ENCODE measurements at places on chromosomes 5 and 9.

- DNase-seq = peak; percentile 65
Observed at GRCh38 chr5:14706615-14707021, 42.1 kb downstream of the OTULIN start.

GRCh38 chr5:144142139-144142823 lies 28.2 kb downstream of the YIPF5 start:
- peak; percentile 37 for DNase-seq

DNA sequence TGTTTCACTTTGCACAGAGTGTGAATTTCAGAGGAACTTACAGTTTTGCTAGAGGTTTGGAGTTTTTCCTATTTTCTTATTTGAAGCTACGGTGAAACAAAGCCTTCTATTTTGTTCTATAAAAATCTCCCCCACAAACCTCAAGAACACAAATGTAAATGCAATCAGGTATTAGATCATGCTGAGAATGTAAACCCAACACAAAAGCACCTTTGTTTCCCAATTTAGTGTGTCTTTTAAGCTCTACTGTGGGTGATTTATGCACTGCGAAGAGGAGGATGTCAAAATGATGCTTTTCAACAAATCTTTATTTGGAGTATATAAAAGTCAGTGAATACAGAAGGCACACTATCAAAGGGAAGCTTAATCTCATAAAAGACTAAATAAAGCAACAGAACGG lies 4.3 kb upstream of the DRD1 start:
- DNase-seq = no peak

DNA sequence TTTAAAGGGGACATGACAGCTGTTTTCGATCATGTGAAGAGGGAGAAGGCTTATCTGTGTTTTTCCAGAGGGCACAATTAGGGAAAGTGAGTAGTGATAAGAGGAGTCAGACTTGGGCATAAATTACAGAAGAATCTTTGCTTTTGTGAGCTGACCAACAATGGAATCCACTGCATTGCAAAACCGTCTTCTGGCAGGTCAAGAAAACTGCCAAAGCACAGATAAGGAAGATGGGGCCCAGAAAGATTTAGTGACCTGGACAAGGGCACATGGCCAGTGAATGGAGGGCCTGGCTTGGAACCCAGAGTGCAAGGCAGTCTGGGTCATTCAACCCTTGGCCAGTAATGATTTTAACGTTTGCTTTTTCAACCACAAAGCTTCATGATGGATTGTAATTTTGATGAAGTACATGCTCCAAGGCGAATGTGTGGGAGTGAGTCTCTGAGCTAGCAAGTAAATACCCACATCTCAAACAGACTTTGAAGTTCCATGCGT lies 153.2 kb upstream of the MAST4 start:
- DNase-seq = peak; percentile 16

DNA sequence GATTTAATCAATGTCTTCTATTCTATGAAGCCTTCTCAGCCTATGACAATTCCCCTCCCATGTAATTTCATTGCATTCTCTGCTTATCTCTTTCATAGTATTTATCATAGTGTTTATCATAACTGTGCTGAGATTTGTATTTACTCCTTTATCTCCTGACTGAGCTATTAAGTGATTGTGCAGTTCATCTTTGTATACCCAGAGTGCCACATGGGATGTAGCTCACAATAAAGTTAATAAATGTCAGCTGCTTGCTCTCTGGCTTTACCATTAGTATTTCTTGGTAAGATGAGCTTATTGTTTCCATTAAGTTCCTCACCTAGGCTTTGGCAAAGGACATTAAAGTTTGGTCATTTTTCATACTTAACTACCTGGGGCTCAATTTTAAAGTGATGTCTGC lies 275.1 kb upstream of the MPDZ start:
- DNase-seq = no peak

DNA sequence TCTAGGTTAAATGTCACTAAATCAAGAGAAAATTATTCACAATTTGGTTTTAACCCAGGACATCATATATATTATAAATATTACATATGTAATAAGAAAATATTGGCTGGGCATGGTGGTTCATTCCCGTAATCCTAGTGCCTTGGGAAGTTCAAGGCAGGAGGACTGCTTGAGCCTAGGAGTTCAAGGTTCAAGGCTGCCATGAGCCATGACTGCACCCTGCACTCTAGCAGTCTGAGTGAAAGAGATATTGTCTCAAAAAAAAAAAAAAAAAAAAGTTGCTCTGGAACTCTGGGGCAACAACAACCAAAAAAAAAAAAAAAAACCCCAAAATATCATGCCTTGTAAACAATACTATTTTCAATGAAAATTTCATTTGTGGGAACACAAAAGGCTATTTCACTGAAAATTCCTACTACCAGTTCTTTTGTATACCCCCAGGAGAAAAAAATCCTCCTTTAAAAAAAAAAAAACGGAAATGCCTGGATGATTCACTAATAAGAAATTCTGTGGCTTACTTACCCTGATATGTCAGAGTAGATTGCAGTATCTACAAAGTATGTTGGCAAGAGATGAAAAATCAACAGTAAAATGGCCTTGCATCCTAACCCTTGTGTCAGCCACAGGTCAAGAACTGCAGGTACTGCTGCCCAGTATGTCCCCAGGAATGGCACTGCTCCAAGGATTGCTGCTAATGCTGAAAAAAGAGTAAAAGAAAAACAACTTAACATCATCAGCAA lies 22.6 kb upstream of the CTNNAL1 start:
- no peak for DNase-seq

DNA sequence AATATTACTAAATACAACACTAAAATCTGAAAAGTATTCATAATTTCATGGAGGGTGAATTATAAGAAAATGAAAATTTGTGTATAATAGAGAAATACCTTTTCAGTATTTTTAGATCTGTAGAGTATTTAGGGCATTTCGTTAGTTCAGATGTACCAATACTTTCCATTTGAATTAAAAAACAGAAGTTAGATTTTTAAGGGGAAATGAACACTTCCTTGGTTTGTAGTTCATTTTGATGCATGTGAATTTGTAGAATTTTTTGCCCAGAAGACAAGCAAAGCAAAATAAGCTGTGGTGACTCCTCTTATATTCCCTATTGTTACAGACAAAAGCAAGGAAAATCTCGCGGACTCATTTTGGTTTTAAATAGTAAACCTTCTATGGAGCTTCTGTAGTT lies 209.0 kb upstream of the RPS23 start:
- peak; percentile 42 for DNase-seq

GRCh38 chr5:168781941-168782571 lies 202.9 kb upstream of the PANK3 start:
- no peak for DNase-seq

DNA sequence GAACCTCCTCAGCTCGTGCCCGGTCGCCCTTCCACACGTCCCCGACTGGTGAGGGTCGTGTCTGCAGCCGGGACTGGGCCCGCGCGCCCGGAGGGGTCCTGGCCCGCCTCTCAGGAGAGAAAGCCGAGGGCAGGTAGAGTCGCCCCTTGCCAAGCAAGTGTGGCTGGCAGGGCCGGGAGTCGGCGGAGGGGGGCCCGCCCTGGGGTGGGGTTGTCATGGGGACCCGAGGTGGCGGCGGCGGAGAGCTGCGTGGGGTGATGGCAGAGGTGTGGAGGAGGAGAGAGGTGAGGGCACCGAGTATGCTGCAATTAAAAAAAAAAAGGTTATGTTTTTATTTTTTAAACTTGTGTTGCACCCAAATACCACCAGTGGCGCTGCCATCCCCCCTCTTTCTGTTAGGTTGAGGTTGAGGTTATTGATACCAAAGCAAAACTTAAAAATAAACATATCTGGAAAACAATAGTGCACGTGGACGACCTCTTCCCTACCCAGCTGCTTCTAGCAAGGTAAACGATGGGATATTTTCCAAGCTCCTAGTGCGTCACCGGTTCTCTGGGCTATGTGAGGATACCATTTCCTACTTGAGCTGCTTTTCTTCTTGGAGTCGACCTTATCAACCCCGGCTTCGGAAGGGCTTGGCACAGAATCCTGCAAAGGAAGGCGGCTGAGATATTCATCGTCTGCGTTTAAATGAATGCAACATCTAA lies 660 bp downstream of the SCAMP1 start:
- peak; percentile 17 for DNase-seq

GRCh38 chr5:123433596-123433995 lies 10.4 kb upstream of the CEP120 start:
- peak; percentile 72 for DNase-seq

DNA sequence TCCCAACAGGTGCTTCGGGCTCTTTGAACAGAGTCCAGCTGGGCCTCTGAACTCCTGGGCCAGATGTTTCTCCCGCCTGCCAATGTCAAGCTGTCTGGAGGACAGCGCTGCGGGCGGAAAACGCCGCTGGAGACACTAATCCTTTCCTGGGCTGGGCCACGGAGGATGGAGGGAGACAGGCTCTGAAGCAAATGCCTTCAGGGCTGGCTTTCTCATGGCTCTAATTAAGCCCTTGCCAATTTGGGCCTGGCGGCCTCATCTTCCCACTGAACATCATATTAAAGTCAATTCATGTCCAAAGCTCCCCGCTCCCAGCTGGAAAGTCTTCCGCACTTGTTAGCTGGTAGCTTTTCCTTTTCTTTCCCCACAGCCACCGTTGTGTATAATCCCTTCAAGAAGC lies 72.7 kb downstream of the NTNG2 start:
- no peak for DNase-seq

- no peak for DNase-seq
Observed at GRCh38 chr9:99978221-99978620, 71.8 kb downstream of the STX17 start.

- DNase-seq = no peak
Observed at GRCh38 chr5:172140120-172140519, 47.9 kb downstream of the STK10 start.

- peak; percentile 36 for DNase-seq
Observed at GRCh38 chr9:113992994-113993393, 85.1 kb downstream of the AMBP start.

DNA sequence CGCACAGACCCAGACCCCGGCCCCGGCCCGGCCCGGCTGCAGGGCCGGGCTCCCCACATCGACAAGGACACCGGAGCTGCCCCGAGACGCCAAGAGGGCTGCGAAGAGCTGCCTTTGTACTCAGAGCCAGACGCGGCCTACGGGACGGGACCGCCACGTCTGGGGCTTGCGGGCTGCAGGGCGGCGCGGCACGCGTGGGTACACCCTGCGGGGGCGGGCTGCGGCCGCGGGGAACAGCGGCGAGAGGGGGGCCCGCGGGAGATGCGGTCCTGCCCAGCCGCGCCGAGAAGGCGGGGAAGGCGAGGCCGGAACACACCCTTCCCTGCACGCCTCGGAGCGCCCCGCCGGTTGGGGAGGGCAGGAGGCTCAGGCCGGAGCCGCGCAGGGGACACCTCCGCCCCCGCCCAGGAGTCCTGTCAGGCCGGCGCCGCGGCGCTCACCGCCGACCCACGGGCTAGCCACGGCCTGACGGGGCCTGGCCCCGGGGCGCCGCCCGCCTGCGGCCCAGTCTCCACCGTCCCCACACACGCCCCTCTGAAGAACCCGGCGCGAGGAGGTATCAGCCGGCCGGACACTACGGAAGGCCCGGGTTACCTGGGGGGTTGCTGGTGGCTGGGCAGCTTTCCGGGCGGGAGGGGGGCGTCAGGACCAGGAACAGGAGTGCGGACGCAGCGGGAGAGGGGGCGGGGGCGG lies 478 bp downstream of the RAB14 start:
- DNase-seq = peak; percentile 35

- DNase-seq = no peak
Observed at GRCh38 chr9:95112436-95113280, 204.9 kb downstream of the FANCC start.
